ENCODE measurements at places on chromosomes 12 and 14.

GRCh38 chr12:104692557-104693218, 235.9 kb downstream of the CHST11 start:
- DNase-seq, result no peak

- no peak for DNase-seq
Observed at GRCh38 chr12:3107954-3108353, 30.8 kb downstream of the TSPAN9 start.

DNA sequence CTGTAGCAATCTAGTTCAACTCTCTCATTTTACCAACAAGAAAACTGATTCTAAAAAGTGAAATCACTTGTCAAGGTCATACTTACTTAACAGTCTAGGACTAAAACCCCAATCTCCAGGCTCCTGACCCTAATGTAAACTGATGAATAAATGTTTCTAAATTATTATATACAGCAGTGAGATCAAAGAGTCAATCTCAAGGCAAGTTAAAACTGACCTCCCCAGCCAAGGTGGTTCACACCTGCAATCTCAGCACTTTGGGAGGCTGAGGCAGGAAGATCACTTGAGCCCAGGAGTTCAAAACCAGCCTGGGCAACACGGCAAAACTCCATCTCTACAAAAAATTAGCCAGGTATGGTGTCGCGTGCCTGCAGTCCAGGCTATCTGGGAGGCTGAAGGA, 15.3 kb downstream of the CLIP1 start:
- no peak for DNase-seq

DNA sequence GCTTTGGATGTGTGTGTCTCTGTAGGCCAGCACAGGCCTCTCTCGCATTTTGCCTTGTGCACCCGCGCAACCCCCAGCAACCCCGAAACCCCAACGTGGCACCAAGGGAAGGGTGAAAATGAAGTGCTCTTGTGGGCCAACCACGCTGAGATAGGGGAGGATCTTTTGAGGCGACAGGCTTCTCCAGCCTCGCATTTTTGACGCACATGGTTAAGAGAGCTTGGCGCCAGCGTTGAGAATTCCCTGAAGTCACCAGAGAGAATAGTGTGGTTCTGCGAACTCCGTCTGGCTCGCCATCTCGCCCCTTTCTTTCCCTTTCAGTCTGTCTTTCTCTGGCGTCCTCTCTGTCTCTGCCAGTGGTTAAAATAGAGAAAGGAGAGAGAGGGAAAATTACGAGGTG, 1.9 kb upstream of the TBX3 start:
- no peak for DNase-seq

DNA sequence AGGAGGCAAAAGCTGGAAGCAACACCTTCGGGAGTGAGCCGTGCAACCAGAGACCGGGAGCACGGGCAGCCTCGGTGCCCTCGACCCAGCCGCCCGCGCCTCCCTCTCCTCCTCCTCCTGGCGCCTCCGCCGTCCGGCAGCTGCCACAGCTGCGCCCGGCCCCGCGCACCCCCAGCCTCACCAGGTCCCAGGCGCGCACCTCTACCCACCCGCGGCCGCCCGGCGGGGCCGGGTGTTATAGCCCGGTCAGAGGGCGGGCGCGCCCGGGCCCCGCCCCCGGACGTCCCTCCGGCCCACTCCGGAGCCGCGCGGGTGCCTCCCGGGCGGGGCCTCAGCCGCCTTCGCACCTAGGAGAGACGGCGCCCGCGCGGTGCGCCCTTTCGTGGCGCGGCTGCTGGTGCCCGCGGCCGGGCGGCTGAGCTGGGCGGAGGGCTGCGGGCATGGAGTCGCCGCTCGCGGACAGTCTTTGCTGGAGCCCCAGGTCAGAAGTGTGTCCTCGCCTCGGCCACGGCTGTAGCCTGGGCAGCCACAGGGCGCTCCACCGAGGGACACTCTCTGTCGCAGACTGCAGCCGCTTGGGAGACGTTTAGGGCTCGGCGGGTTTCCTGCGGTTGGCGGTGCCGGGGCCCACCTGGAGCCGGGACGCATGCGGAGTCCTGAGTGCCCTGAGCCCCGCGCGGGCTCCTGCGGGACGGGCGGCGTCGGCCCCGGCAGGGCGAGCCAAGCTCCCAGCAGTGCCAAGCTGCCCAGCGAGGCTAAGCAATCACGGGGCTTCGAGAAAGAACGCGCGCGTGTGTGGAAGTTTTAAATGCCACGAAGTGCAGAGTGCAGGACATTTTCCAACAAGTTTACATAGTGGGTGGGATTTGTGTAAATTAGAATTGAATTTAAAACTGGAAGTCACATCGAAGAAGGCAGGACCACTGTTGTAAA, at the start of gene CPM:
Gene CPM (minus strand): TSS at position 211 of the 933 bp plus-strand sequence. CDS start 334 bp downstream, outside the sequence.
- DNase-seq, result peak; percentile 44

- DNase-seq, result no peak
Observed at GRCh38 chr14:51020024-51020710, 74.7 kb downstream of the TRIM9 start.

GRCh38 chr14:95121911-95122620, 35.3 kb downstream of the DICER1 start:
- DNase-seq, result no peak

DNA sequence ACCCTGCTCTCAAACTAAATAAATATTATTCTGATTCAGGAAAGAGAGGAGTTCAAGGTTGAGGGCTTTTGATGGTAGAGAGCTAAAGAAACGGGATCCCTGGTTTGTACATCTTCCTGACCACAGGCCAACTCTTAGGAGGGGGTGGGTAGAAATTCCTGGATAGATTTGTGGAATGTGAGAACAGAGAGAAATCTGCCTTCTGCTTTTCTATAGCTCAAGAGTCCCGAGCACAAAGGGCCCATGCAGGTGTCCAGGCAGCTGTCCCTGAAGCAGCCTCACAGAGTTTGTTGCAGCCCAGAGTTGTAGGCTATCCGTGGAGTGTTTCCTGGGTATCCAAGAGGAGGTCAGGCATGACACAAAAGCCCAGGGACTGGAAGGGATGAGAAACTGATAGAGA, 198.6 kb downstream of the BCAT1 start:
- no peak for DNase-seq

- DNase-seq, result no peak
Observed at GRCh38 chr14:56268673-56269072, 150.5 kb downstream of the PELI2 start.

- no peak for DNase-seq
Observed at GRCh38 chr14:21612324-21612723, 22.4 kb downstream of the OR10G2 start.

Measured in caudate nucleus (tissue), 63 donors.